CD4-positive, alpha-beta T cell (primary cell): ENCODE measurements at places on chromosomes 7 and 10. TPM values are rescaled to one million over a fixed set of nuclear protein-coding genes. Genes with fewer than 3 reads are reported as not detected.

DNA sequence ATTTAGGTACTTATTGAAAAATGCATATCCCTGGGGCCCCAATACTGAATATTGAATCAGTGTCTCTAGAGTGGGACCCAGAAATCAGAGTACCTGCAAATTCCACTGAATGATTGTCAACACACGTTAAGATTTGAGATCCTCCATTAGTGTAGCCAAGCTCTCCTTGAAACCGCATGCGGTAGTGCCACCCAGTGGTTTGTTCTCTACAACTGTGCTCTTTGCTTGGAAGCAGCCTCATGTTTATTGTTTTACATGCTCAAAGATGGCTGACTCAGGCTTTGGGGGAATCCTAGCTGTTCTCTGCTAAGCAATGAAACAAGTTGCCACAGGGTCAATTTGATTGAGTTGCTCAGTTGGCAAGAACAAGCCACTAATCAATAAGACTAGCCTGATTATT, 340.2 kb upstream of the CELF2 start:
- no peaks in the 10 kb centered on the region for H3K36me3 ChIP-seq
- H3K27me3 ChIP-seq, result peaks cover 4% of the 10 kb centered on the region
- no peak for DNase-seq
- no peaks in the 10 kb centered on the region for H3K4me1 ChIP-seq

DNA sequence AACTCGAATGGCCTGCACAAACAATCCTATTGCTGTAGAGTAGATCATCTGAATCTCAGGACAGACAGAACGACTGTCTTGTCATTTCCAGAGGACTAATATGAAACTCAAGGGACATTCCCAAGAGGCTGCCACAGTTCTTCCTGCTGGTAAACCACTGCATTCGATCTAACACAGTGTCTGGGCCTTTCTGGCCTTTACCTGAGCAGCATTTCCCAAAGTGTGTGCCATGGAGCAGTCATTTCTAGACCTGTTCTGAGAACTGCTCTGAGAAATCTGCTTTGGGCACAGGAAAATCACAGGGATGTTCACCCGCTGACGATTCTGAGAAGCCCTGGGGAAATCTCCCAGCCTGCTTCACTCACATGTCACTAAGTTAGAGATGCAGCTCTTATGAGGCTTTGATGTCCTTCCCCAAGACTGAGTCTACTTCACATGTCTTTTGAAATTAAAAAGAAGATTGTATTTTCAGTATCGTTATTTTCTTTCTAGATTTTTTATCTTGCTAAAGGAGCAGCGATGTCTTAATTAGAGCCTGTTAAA, 18.4 kb downstream of the GPNMB start:
- H3K36me3 ChIP-seq, result no peaks in the 10 kb centered on the region
- H3K4me3 ChIP-seq, result no peak overlapping the region
- DNase-seq, result no peak
- H3K27ac ChIP-seq, result no peak overlapping the region
- H3K4me1 ChIP-seq, result no peaks in the 10 kb centered on the region

GRCh38 chr7:133904776-133905175, 222.4 kb upstream of the LRGUK start:
- no peaks in the 10 kb centered on the region for H3K36me3 ChIP-seq
- H3K27me3 ChIP-seq, result no peaks in the 10 kb centered on the region
- no peak for DNase-seq
- no peaks in the 10 kb centered on the region for H3K4me1 ChIP-seq
- no peak overlapping the region for H3K27ac ChIP-seq
- no peak overlapping the region for H3K4me3 ChIP-seq

DNA sequence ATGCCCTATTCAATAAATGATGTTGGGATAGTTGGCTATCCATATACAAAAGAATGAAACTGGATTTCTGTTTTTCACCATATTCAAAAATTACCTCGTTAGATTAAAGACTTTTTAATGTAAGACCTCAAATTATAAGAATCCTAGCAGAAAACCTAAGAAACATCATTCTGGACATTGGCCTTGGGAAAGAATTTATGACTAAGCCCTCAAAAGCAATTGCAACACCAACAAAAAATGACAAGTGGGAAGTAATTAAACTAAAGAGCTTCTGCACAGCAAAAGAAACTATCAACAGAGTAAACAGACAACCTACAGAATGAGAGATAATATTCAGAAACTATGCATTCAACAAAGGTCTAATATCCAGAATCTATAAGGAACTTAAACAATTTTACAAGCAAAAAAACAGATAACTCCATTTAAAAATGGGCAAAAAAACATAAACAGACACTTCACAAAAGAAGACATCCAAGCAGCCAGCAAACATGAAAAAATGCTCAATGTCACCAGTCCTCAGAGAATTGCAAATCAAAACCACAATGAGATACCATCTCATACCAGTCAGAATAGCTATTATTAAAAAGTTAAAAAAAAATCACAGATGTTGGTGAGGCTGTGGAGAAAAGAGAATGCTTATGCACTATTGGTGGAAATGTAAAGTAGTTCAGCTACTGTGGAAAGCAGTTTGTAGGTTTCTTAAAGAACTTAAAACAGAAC, 309.8 kb downstream of the AHR start:
- no peak for DNase-seq
- H3K36me3 ChIP-seq, result no peaks in the 10 kb centered on the region
- no peaks in the 10 kb centered on the region for H3K4me1 ChIP-seq
- H3K27me3 ChIP-seq, result no peaks in the 10 kb centered on the region
- H3K27ac ChIP-seq, result no peak overlapping the region

DNA sequence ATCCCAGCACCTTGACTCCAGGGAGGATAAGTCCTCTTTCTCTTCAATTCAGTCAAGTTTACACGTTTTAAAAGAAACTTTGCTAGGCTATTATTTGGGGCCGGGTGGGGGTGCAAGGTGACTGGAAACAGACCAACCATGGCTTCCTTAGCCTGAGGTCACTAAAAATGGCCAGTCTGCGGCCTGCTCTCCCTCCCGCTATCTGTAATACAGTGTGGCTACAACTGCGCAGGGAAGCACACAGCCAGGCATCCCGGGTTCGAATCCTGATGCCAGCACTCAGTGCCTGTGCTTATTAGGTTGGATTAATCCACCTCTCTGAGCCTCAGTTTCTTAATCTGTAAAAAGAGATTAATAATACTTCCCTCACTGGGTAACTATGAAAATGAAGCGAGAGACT, 19.5 kb downstream of the ATP6V1F start:
- peaks cover 10% of the 10 kb centered on the region for H3K4me1 ChIP-seq
- DNase-seq, result no peak
- no peaks in the 10 kb centered on the region for H3K36me3 ChIP-seq
- no peak overlapping the region for H3K27ac ChIP-seq
- H3K27me3 ChIP-seq, result no peaks in the 10 kb centered on the region

DNA sequence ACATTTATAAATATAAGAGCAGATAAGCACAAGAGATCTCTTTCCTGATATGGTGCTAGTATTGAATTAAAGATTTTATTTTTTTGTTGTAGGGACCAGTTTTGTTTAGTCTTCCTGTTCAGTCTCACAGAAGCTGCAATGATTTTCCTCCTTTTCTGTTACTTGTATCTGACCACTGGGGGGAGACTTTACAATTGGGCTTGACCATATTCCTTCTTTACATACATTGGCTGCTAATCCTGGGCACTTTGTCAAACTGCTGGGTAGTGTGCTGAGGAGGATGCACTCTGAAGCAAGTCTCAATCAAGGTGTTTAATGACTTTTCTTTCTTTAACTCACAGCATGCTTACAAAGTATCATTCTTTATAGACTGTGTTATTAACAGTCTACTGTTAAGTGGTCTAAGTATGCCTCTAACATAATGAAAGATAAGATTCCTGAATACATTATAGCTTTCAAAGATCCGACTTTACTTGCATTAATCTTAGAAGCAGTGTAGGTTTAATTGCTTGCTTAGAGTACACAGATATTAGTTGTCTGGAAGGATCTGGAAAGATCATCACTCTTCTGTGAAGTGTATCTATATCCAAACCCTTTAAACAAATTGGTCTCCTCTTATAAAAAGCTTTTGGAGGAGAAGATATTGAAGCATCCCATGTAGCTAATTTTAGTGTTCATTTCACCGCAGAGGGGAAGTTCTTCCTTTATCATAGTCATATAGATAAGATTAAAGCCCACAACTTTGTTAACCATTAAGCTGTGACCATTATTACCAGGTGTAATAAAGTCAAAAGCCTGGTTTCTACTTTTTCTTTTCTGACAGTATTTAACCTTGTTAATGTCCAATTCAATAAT, 3.1 kb downstream of the PALS2 start:
- no peak overlapping the region for H3K4me3 ChIP-seq
- no peaks in the 10 kb centered on the region for H3K36me3 ChIP-seq
- H3K27me3 ChIP-seq, result no peaks in the 10 kb centered on the region
- peaks cover 19% of the 10 kb centered on the region for H3K4me1 ChIP-seq
- peak; percentile 50 for DNase-seq
- H3K27ac ChIP-seq, result no peak overlapping the region

GRCh38 chr10:43282881-43283280, 16.0 kb upstream of the RASGEF1A start:
- H3K27ac ChIP-seq, result no peak overlapping the region
- no peak for DNase-seq
- no peak overlapping the region for H3K4me3 ChIP-seq
- H3K4me1 ChIP-seq, result peaks cover 22% of the 10 kb centered on the region
- H3K27me3 ChIP-seq, result no peaks in the 10 kb centered on the region

TEX47 gene
- not detected for total RNA-seq

VWA2 gene
- not detected for total RNA-seq

AMZ1 gene
- 0.25 TPM for total RNA-seq

HECW1 gene
- not detected for total RNA-seq

XRCC2 gene
- 0.25 TPM for total RNA-seq

MRLN gene
- not detected for total RNA-seq
